Hematopoietic multipotent progenitor cell treated with erythropoietin and hydrocortisone succinate and interleukin-3 and kit ligand, for 8 days (in vitro differentiated cells): ENCODE measurements at places on chromosomes 16 and 17.
A peak's percentile ranks its signal among the peaks of the same experiment; 100 is the strongest.

- no peak for DNase-seq
These were observed 67.6 kb upstream of the SREBF1 start for GRCh38 chr17:17904166-17905035.

DNA sequence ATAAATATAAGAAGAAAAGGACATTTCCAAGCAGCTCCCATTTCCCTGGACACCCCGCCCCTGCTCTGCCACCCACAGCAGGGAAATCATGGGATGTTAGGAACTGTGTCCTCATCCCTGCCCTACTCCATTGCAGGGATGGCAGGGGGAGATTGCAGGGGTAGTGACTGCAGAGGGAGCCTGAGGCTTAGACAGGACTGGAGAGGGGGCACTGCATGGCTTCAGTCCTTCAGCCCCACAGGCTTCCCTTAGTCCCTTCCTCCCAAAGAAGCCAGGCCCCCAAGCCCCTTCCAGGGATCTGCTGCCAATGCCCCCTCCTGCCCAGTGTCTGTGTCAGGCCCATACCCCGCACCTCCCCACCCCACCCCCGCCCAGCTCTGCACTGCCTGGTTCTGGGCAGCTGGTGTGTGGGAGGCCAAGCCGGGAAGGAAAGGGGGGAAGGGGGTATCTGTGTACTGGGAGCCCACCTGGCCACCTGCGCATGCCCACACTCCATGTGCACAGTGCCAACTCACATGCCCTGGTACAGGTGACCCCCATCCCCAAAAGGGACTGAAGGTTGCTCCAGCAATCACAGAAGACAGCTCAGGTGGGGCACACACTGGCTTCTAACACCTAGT, 3.3 kb downstream of the RUNDC3A start:
- no peak for DNase-seq

DNA sequence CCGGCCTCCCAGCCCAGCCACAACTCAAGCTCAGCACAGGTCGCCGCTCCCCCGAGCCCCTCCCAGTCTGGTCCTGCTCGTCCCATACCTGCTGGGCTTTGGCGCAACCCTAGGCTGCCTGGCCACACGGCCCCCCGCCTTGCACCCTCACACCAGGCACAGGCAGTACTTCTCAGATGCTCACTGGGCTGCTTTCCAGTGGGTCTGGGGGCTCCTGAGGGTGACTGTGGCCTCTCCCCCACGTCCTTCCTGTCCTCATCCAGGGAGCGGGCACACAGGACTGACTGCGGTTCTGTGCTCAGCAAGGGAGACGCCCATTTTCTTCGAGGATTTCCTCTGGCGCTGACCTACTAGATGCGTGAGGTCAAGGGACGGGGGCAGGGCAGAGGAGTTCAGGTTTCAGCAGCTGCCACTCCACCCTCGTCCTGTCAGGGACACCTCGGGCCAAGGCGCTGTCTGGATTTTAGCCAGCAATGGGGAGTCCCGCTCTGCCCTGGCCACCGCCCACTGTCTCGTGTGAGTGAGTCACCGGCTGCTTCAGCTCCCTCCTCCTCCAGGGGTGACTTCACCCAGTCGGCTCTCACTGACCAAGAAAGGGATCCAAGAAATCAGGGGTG, 115.8 kb downstream of the NPIPB11 start:
- peak; percentile 97 for DNase-seq

DNA sequence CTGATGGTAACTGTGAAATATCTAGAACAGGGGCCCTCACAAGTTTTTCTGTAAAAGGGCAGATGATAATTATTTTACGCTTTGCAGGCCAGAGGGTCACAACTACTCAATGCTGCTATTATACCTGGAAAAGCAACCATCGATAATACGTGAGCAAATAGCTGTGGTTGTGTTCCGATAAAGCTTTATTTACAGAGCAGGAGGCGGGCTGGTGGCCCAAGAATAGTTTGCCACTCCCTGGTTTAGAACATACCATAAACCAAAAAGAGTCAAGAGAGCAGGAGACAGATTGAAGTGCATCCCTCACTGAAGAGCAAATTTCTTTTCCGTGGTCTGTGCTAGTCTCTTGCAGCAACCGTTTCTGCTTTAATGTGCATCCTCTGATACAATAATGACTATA, 77.9 kb upstream of the DYNLRB2 start:
- DNase-seq, result no peak

- no peak for DNase-seq
These were observed 13.6 kb downstream of the ETV4 start for GRCh38 chr17:43532581-43532980.

GRCh38 chr17:66971730-66972441, 7.4 kb downstream of the CACNG4 start:
- no peak for DNase-seq

DNA sequence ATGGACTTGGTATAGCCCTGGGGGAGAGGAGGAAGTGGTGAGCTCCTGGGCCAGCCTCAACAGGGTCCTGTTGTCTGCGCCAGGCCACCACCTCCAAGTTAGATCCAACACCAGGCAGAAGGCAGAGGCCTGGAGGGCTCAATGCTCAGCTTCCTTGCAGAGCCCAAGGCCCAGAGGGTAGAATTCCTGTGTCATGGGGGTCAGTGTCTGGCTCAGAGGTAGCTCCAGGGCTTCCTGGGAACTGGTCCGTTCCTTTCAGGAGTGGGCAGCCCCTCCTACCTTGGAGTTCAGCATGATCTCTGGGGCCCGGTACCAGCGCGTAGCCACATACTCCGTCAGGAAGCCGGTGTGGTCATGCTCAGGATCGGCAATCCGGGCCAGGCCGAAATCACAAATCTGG, 4.4 kb upstream of the GDPD3 start:
- DNase-seq, result no peak

DNA sequence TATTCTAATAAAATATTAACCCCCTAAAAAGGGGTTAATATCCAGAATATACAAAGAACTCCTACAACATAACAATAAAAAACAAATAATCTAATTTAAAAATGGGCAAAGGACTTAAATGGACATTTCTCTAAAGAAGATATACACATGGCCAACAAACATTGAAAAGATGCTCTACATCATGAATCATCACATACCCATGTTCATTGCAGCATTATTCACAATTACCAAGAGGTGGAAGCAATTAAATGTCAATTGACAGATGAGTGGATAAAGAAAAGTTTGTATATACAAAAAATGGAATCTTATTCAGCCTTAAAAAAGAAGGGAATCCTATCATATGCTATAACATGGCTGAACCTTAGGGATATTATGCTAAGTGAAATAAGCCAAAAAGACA, 36.8 kb downstream of the CPD start:
- DNase-seq, result no peak
